ENCODE measurements at places on chromosomes 5 and 9.
A peak's percentile ranks its signal among the peaks of the same experiment; 100 is the strongest.

DNA sequence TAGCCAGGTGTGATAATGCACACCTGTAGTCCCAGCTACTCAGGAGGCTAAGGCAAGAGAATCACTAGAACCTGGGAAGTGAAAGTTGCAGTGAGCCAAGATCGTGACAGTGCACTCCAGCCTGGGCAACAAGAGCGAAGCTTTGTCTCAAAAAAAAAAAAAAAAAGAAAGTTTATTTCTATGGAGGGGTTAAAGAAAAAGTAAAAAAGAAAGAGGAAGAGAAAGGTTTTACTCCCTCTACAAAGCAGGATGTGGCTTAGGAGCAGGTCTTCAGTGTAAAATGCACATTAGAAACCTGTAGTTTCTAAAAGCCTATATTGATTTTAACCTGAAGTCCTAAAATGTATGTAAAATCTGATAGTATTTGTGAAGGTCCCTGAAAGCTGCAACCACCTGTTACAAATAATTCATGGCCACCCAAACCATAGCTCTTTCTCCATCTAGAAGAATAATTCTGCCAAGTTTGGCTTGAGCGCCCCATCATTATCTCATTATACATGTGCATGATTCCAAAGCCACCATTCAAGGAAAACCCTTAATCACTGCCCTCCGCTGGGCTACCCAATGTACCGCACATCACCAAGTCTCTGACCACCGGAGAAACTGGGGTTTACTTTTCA, 3.4 kb downstream of the FNBP1 start:
- no peak for DNase-seq

DNA sequence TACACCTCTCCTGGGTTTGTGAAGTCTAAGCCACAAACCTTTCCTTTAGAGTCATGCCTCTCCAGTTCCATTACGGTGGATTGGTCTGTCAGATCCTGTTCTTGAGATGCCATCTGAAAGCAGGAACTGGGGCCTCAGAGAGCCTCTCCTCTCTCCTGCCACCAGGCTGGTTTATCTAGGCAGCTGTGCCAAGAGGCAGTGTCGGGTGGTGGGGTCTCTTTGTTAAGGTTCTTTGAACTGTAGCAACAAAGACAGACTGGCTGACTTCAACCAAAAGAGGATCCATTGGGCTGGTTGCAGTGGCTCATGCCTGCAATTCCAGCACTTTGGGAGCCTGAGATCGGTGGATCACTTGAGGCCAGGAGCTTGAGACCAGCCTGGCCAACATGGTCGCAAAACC, 66.0 kb upstream of the ANGPTL2 start:
- DNase-seq = no peak

- no peak for DNase-seq
Observed at GRCh38 chr9:127801955-127802575, 617 bp upstream of the FPGS start.

GRCh38 chr5:169287529-169287928, 13.4 kb downstream of the SLIT3 start:
- DNase-seq = no peak

DNA sequence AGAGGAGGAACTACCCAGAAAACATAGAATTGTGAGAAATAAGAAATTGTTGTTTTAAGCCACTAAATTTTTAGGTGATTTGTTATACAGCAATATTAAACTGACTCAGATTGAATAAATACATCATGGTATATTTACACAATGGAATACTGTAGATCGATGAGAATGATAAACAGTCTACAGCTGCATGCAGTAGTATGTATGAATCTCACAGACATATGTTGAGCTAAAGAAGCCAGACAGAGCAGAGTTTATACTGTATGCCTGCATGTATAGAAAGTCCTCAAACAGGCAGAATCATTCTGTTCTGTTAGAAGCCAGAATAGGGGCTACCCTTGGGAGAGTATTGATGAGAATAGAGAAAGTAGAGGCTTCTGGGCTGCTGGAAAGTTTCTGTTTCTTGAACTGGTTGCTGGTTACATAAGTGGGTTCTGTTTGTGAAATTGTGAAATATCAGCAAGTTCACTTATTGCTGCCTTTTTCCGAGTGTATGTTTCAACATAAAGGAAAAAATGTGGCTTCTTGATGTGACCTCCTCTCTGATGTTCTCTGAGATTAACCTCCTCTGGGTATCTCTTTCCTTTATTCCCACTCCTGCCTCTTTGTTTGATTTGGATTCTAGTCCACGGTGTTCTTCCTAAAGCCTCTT, 9.6 kb downstream of the KIAA1958 start:
- DNase-seq = no peak

DNA sequence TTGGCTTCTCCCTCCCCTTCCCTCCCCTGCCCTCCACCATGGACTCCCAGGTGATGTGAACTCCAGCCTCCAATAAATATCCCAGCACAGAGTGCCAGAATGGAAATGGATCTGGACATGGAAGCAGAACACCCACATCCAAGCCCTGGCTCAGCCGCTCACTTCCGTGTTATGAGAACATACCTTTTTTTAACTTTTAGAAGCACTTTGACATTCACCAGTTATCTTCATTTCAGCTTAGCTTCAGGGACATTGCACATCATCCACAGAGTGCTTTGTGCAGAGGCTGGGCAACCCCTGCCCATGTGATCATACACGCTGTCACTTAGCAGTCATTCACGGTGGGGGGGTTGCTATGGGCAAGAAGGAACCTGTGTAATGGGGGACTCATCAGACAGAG, 9.1 kb downstream of the AFAP1L1 start:
- no peak for DNase-seq

DNA sequence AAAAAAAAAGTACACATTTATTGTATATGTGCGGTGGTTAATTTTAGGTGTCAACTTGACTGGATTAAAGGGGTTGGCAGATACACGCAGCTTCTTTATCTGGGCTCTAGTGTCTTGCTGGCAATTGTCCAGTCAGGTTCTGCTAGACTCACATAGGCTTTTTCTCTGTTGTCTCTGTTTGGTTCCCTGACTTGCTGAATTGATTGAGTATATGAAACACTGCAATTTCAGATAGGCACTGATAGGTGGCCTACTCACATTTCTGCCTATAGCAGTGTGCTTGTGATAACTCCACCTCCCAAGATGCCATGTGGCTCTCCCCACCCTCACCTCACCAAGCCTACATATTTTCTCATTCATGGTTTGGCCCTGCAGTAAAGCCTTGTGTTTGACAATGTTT, 52.5 kb downstream of the AOPEP start:
- no peak for DNase-seq

DNA sequence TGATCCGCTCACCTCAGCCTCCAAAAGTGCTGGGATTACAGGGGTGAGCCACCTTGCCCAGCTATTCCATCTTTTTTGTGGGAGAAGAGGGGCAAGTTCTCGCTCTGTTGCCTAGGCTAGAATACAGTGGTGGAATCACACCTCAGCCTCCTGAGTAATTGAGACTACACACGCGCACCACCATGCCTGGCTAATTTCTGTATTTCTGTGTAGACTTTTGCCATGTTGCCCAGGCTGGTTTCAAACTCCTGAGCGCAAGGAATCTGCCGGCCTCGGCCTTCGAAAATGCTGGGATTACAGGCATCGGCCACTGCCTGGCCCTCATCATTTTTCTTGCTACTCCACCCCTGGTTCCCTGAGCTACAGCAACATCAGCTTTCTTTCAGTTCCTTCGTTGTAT, 2.8 kb upstream of the NOL6 start:
- no peak for DNase-seq

GRCh38 chr5:141703133-141703561, 21.1 kb upstream of the ARAP3 start:
- no peak for DNase-seq

DNA sequence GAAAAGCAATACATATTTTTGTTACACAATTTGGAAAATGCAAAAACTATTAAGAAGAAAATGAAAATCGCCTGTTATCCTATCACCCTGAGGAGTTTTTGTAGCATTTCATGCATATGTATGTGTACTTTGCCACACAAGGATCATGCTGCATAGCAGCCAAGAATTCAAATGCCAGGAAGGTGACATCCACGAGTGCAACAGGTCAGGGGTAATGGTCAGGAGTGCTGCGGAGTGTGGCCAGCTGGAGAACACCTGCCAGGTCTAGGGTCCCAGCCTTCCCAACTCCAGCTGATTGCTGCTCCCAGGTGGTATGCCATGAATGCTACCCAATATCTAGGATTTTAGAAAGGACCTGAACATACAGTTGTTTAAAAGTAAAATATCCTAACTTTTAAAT, 617.1 kb downstream of the PRELID2 start:
- DNase-seq = no peak

DNA sequence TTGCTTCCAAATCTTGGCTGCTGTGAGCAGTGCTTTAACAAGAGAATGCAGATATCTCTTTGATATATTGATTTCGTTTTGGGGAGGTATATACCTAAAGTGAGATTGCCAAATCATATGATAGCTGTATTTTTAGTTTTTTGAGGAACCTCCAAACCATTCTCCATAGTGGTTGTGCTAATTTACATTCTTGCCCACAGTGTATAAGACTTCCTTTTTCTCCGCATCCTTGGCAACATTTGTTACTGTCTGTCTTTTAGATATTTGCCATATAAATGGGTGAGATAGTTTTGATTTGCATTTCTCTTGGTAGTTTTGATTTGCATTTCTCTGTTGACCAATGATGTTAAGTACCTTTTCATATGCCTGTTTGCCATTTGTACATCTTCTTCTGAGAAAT, 10.0 kb upstream of the PLK2 start:
- DNase-seq = no peak

GRCh38 chr5:10730043-10730351, 31.0 kb downstream of the DAP start:
- DNase-seq = no peak

DNA sequence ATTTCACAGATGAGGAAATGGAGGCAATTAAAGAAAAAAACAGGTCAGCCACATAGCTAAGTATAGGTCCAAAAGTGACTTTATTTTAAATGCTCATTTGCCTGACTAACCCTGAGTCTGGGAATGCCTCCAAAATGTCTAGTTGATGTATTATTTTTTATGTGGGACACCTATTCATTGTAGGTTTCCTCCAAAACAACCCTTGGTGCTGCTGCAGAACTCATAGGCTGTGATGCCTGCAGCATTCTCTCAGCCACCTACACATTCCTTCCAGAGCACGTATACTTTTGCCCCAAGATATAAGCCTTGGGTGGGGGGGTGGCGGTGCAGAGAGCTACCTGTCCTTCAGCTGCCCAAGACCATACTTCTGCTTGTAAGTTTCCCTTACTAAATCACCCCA, 77.4 kb downstream of the MSX2 start:
- DNase-seq = no peak

DNA sequence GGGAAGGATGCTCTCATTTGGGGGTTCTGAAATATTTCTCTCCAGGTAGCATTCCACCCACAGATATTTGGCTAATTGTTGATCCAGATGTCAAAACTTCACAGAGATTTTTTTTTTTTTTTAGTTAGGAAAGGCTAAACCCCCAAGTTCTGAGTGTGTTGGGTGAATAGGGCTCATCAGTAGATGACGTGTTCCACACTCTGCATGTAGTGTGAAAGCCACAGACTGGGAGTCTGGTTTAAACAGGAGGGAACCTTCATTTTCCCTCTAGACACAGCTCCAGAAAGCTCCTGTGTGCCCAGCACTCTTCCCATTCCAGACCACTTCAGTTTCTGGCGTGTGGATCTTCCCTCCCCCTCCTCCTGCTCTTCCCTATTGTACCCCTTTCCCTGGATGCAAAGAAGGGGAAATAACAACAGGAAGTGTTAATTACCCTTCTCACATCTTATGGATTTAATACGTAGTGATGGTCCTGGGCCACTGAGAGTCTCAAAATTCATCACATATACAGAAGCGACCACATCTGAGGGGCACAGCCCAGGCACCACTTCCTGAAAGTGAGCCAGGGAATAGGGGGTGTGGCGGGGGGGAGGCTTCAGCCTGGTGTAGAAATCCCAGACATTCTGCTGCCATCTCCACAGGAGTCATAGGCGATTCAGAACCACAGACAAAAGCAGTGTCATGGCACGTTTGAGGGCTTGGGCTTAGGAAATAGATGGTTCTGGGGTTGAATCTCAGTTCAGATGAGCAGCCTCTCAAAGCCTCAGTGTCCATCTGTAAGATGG, 65.1 kb downstream of the DAP start:
- DNase-seq = peak; percentile 45

- DNase-seq = no peak
Observed at GRCh38 chr5:2901096-2901495, 149.6 kb upstream of the IRX2 start.

DNA sequence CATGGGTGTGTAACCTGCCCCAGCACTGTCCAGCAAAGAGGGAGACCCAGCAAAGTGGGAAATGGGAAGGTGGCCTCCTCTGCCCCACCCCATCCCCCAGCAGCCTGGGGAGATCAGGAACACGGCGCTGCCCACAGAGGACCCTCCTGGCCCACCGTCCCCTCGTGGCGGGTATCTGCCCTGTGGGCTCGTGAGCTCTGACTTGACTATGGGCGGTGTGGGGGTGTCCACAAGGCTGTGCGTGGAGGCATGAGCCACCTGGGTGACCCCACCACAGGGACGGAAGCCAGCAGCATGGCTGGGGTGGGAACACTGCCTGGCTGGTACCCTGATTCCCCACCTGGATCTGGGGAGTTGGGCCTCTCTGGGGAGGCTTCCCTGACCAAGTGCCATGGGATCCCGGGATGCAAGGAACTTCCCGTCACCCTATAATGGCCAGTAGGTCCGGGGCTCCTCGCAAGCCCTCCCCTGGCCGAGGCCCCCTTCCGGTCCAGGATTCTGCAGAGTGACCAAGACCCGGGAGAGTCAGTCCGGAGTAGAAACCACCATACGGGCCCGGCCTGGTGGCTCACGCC, 29.3 kb upstream of the SLC6A19 start:
- DNase-seq = no peak

GRCh38 chr5:143019614-143020515, 249.7 kb downstream of the ARHGAP26 start:
- DNase-seq = no peak

- DNase-seq = no peak
Observed at GRCh38 chr5:139835656-139836055, 40.0 kb downstream of the PSD2 start.

GRCh38 chr5:143161885-143162540, 241.5 kb downstream of the NR3C1 start:
- DNase-seq = no peak

- peak; percentile 2 for DNase-seq
Observed at GRCh38 chr5:169828385-169828784, 151.9 kb downstream of the INSYN2B start.

DNA sequence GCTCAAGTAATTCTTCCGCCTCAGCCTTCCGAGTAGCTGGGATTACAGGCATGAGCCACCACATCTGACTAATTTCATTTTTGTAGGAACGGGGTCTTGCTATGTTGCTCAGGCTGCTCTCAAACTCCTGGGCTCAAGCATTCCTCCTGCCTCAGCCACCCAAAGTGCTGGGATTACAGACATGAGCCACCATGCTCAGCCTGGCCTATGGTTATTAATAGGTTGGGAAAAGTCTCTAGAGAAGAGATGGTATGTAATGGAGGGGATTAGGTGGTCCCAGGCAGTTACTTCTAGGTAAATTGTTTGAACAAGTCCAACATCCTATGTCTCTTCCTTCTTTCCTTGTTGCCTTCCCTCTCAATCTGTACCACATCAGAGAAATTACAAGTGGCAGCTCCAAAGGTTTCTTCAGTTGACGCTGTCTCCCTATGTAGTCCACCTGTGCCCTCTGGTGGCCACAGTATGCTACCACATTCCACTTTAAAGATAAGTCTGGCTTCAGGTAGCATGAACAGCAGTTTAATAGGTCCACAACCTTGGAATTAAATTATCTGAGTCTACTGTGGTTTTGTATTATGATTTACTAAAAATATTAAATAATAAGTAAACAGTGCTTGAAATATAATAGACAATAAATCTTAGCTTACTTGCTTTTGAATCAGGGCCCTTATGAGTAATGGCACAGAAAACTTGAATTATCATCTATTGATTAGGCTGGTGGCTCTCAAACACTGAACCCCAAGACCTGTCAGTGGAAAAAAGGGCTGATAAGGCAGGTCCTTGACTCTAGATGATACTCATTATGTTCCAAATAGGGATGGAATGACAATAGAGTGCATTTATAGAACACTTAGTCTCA, 9.7 kb downstream of the TIGD6 start:
- peak; percentile 69 for DNase-seq

Data from fibroblast of skin of back (primary cell).